ENCODE measurements at places on chromosomes 4 and X. TPM values are rescaled to one million over a fixed set of nuclear protein-coding genes. Genes with fewer than 3 reads are reported as not detected.

DNA sequence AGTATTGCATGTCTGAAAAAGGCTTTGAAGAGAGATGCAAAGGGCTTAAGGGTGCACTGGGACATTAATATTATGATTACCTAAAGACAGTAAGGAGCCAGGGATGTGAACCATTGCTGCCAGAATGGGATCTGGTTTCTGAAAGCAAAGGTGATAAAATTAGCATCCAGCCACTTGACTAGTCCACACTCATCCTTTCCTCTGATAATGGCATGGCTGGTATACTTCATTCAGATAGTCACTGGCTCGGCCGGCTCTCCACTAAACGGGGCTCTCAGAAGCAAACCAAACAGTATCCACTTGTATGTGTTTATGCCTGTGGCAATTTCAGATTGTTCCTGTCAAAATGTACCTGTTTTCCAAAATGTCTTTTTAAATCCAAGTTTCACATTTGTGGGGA is 46.4 kb downstream of the MAMLD1 start:
- no peaks in the 10 kb centered on the region for H3K27me3 ChIP-seq
- no peaks in the 10 kb centered on the region for H3K36me3 ChIP-seq
- no peak overlapping the region for H3K4me3 ChIP-seq
- no peak overlapping the region for H3K27ac ChIP-seq
- H3K4me1 ChIP-seq: peaks cover 72% of the 10 kb centered on the region
- DNase-seq: no peak

- DNase-seq: no peak
- no peaks in the 10 kb centered on the region for H3K36me3 ChIP-seq
- peaks cover 6% of the 10 kb centered on the region for H3K4me1 ChIP-seq
Measured at GRCh38 chrX:124208660-124209059, 123.8 kb upstream of the TEX13D start.

- no peaks in the 10 kb centered on the region for H3K27me3 ChIP-seq
- H3K27ac ChIP-seq: no peak overlapping the region
- no peaks in the 10 kb centered on the region for H3K4me1 ChIP-seq
Measured at GRCh38 chr4:53616219-53616618, 24.9 kb upstream of the LNX1 start.

- no peak overlapping the region for H3K4me3 ChIP-seq
- no peaks in the 10 kb centered on the region for H3K4me1 ChIP-seq
- no peak overlapping the region for H3K27ac ChIP-seq
- H3K36me3 ChIP-seq: no peaks in the 10 kb centered on the region
- DNase-seq: no peak
Measured at GRCh38 chr4:106893903-106894302, 142.2 kb downstream of the DKK2 start.

GRCh38 chr4:142406917-142407501 is 439.1 kb downstream of the INPP4B start:
- H3K4me1 ChIP-seq: peaks cover 3% of the 10 kb centered on the region
- no peak for DNase-seq
- no peak overlapping the region for H3K4me3 ChIP-seq
- no peaks in the 10 kb centered on the region for H3K36me3 ChIP-seq
- H3K27me3 ChIP-seq: no peaks in the 10 kb centered on the region
- no peak overlapping the region for H3K27ac ChIP-seq

GRCh38 chr4:101762534-101762933 is 28.0 kb upstream of the BANK1 start:
- peaks cover 5% of the 10 kb centered on the region for H3K4me1 ChIP-seq
- DNase-seq: no peak
- no peak overlapping the region for H3K4me3 ChIP-seq
- no peak overlapping the region for H3K27ac ChIP-seq

- H3K4me3 ChIP-seq: no peak overlapping the region
- no peak for DNase-seq
- no peaks in the 10 kb centered on the region for H3K36me3 ChIP-seq
- no peaks in the 10 kb centered on the region for H3K4me1 ChIP-seq
- no peak overlapping the region for H3K27ac ChIP-seq
Measured at GRCh38 chr4:64718091-64718490, 308.8 kb upstream of the TECRL start.

DNA sequence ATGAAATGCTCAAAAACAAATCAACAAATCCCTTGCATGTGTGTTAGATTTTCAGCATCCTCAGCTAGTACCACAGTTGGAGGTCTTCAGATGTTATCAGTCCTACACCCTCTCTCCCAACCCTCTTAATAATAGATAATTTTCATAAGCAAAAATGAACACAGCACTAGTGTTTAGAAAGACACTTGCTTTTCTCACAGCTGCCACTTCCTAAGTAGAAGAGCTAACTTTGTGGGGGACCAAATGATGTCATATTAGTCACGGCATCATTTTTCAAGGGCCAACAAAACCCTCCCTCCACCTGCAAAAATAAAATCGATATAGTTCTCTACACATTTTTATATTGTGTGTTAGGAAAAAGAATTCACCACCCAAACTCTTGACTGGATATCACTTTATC is 163.5 kb upstream of the GYPA start:
- H3K4me3 ChIP-seq: no peak overlapping the region
- no peaks in the 10 kb centered on the region for H3K36me3 ChIP-seq
- H3K27me3 ChIP-seq: 0 out of 2 replicates have a peak, but pooled peaks cover 3% of the 10 kb centered on the region
- H3K4me1 ChIP-seq: no peaks in the 10 kb centered on the region

GRCh38 chrX:101370888-101371504 is 15.0 kb downstream of the BTK start:
- peaks cover 45% of the 10 kb centered on the region for H3K4me1 ChIP-seq
- peak overlapping the region; percentile 86 for H3K27ac ChIP-seq
- peak; percentile 83 for DNase-seq
- no peaks in the 10 kb centered on the region for H3K27me3 ChIP-seq

GRCh38 chrX:25067271-25068172 is 51.8 kb upstream of the ARX start:
- no peak overlapping the region for H3K4me3 ChIP-seq
- no peaks in the 10 kb centered on the region for H3K27me3 ChIP-seq
- DNase-seq: no peak
- no peak overlapping the region for H3K27ac ChIP-seq

DNA sequence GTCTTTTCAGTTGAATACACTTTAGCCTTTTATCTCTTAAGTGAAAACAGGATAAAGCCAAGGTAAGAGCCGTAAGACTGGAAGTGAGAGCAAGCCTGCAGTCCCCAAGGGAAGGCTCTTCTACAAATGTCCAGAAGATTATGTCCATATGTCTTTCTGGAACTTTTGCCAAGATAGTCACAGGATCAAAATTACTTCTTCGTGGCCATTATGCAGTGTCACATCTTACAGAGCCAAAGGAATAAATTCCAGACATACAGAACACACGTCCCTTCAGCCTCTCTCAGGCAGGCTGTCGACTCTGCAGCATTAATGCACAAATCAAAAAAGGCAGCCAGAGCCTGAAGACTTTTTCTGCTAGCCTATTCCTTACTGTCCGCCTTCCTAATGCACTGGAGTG is 10.9 kb upstream of the GATB start:
- no peak overlapping the region for H3K4me3 ChIP-seq
- H3K4me1 ChIP-seq: no peaks in the 10 kb centered on the region
- H3K36me3 ChIP-seq: no peaks in the 10 kb centered on the region
- DNase-seq: no peak

GRCh38 chr4:143699331-143700045 is 987 bp downstream of the FREM3 start:
- H3K27ac ChIP-seq: no peak overlapping the region
- DNase-seq: no peak
- H3K27me3 ChIP-seq: no peaks in the 10 kb centered on the region
- no peaks in the 10 kb centered on the region for H3K36me3 ChIP-seq

- peaks cover 55% of the 10 kb centered on the region for H3K4me1 ChIP-seq
- no peaks in the 10 kb centered on the region for H3K27me3 ChIP-seq
- H3K27ac ChIP-seq: no peak overlapping the region
- no peaks in the 10 kb centered on the region for H3K36me3 ChIP-seq
- H3K4me3 ChIP-seq: no peak overlapping the region
- DNase-seq: no peak
Measured at GRCh38 chr4:5933116-5933515, 40.2 kb upstream of the CRMP1 start.

- H3K4me1 ChIP-seq: peaks cover 88% of the 10 kb centered on the region
- H3K4me3 ChIP-seq: peak overlapping the region; percentile 95
- H3K36me3 ChIP-seq: peaks cover 7% of the 10 kb centered on the region
- H3K27ac ChIP-seq: peak overlapping the region; percentile 97
- H3K27me3 ChIP-seq: no peaks in the 10 kb centered on the region
Measured at GRCh38 chr4:88280228-88280795, 4.0 kb downstream of the PPM1K start.

DNA sequence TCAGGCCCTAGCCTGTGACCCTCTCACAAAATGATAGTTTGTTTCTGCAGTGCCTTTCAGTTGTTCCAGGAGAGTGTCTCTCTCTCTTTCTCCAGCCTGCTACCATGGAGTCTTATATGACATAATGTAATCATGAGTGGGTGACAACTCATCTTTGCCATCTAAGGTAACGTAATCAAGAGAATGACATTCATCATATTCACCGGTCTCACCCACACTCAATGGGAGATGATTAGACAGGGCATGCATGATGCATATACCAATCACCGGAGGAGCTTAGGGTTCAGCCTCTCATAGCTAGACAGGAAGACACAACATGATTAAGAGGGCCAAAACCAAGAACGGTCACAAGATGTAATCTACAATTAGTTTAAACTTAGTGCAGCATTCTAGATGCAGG is 97.1 kb upstream of the FAM9B start:
- H3K4me1 ChIP-seq: no peaks in the 10 kb centered on the region
- no peak for DNase-seq
- no peak overlapping the region for H3K27ac ChIP-seq
- H3K36me3 ChIP-seq: no peaks in the 10 kb centered on the region
- no peaks in the 10 kb centered on the region for H3K27me3 ChIP-seq
- no peak overlapping the region for H3K4me3 ChIP-seq

- H3K27ac ChIP-seq: no peak overlapping the region
- no peaks in the 10 kb centered on the region for H3K27me3 ChIP-seq
- no peaks in the 10 kb centered on the region for H3K36me3 ChIP-seq
- no peak overlapping the region for H3K4me3 ChIP-seq
Measured at GRCh38 chr4:149723065-149723464, 92.6 kb downstream of the IQCM start.

DNA sequence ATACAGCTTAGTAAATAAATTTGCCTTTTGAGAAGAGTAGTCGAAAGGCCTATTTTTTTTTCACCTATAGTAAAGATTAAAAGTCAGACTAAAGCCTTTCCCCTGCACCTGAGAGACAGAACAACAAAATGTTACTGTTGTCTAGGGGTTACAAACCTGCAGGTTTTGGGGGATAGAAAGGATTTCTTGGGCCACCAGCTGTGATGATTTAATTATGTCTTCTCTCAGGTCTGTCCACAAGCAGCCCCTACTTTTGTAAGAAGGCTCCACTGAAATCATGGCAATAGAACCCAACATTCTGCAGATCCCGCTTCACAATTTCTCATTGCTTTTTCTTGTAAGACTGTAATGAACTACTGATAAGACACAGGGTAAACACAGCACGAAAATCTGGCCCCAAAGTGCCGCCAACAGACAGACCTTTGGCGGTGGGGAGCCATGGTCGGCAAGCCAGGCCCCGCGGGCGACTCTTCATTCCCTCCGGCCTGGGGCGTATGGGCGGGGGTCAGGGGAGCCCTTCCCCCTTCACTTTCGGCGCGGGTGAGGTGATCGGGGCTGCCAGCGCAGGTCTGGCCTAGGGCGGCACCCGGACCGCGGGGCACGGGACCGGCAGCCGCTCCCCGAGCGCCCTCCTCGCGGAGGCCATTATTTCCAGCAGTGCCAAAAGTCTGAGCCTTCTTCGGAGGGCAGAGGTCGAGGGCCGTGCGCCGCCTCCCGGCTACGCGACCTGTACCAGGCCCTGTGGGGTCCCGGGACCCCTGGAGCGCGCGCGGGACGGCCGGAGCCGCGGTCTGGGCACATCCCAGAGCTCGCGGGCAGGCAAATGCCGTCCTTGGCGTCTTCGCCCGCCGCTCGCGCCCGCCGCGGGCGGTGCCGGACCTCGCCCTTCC is 812 bp upstream of the KDM6A start:
- H3K4me1 ChIP-seq: peaks cover 25% of the 10 kb centered on the region
- H3K36me3 ChIP-seq: peaks cover 14% of the 10 kb centered on the region
- peak overlapping the region; percentile 97 for H3K4me3 ChIP-seq
- DNase-seq: peak; percentile 75

DNA sequence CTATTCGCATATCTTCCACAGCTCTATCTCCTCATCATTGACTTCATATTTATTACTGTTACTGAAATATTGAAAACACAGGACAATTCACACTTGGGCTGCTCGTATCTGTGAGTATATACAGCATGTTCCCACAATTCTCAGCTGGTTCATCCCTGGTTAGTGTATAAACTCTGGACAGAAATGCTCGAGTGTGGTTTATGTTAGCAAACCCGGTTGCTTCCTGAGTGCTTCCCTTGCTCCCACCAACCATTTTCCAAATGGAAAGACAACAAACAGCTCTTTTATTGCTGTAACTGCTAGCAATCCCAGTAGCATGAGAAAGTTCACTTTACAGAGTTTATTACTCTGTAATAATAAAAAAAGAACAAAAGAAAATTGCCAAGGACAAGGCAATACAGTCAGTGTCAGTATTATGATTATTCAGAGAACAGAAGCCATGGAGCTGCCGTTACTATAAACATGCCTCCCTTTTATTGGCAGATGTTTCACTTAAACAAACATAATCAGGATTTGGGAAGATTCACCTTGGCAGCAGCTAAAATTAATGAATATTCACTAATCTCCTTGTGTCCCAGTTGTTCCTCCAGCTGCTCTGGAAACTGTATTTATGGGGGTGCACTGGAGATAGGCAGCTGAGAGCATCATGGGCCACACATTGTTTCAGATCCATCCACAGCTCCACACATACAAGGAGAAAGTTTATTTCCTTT is 134.1 kb upstream of the GUCY1A1 start:
- peak overlapping the region; percentile 71 for H3K27ac ChIP-seq
- DNase-seq: no peak
- peaks cover 77% of the 10 kb centered on the region for H3K4me1 ChIP-seq
- H3K4me3 ChIP-seq: no peak overlapping the region
- H3K36me3 ChIP-seq: no peaks in the 10 kb centered on the region

- DNase-seq: no peak
- no peak overlapping the region for H3K27ac ChIP-seq
- no peak overlapping the region for H3K4me3 ChIP-seq
- no peaks in the 10 kb centered on the region for H3K27me3 ChIP-seq
- H3K4me1 ChIP-seq: no peaks in the 10 kb centered on the region
Measured at GRCh38 chrX:44071847-44072551, 98.8 kb upstream of the NDP start.

- 0 out of 2 replicates have a peak, but pooled peaks cover 3% of the 10 kb centered on the region for H3K27me3 ChIP-seq
- H3K36me3 ChIP-seq: no peaks in the 10 kb centered on the region
- DNase-seq: no peak
- peaks cover 11% of the 10 kb centered on the region for H3K4me1 ChIP-seq
- H3K27ac ChIP-seq: no peak overlapping the region
- no peak overlapping the region for H3K4me3 ChIP-seq
Measured at GRCh38 chr4:153233761-153234371, 29.6 kb downstream of the TRIM2 start.

CENPVL1 gene
- total RNA-seq: not detected

FRYL gene
- 103 TPM for total RNA-seq

IL13RA2 gene
- not detected for total RNA-seq

WNK3 gene
- total RNA-seq: 0.04 TPM

XAGE1A gene
- not detected for total RNA-seq
